Left cardiac atrium (tissue), 4 donors: ENCODE measurements at places on chromosomes 2 and 18. TPM values are rescaled to one million over a fixed set of nuclear protein-coding genes. Genes with fewer than 3 reads are reported as not detected.

GULP1 gene
- total RNA-seq: 10.8 TPM

ALPI gene
- total RNA-seq: not detected

SERPINB10 gene
- not detected for total RNA-seq

GRCh38 chr2:234635284-234635683, 138.4 kb upstream of the ARL4C start:
- no peak for DNase-seq

DNA sequence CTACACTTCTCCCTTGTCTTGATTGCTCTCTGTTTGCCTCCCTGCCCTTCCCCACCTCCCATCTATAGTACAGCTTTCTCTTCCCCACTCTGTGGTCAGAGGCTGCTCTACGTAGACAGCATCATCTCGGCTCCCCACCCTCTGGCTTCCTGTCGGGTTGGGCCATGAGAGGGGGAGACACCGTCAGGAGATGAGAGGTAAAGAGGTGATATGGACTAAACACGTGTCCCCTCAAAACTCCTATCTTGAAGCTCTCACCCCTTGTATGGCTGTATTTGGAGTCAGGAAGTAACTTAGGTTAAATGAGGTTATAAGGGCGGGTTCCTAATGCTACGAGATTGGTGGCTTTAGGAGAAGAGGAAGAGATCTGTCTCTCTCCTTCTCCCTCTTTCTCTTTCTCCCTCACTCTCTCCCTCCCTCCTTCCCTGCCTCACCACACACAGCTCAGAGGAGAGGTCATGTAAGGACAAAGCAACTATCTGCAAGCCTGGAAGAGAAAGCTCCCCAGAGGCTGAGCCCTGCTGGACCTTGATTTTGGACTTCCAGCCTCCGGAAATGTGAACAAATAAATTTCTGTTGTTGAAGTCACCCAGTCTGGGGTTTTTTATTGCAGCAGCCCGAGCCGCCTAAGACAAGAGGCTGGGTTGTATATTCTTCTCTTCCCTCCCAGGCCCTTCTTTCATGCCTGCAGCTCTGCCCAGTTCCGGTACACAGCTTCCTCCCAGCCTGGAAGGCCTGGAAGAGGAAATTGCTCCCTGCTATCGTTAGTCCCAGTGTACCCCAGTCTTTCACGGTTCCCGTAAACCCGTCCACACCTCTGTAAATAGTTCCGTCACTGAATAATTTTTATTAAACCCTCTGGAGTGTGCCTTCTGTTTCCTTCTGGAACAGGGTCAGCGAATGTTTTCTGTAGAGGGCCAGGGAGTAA, 138.0 kb downstream of the AKAIN1 start:
- DNase-seq: no peak

- no peak for DNase-seq
Observed at GRCh38 chr2:217801115-217801531, 201.7 kb downstream of the TNS1 start.

DNA sequence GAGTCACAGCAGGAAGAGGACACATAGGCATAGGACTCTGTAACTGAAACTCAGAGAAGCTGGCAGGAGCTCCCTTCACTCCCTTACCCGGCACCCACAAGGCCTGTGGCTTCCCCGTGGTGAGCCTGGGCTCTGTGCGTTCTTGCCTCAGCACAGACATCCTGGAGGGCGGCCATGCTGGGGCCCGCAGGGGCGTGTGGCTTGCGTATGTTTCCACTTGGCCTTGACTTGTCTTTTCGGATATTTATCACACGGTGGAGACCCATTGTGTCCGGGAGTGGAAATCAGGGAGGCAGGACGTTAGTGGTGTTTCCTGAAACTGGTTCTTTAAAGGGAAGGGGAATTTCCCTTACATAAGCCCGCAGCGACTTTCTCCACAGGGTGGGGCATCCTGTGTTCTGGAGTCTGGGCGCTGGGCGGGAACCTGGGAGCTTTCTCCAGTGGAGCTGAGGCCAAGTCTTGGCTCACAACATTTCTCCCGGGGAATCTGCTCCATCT, 49.9 kb upstream of the EML6 start:
- peak; percentile 92 for DNase-seq

DNA sequence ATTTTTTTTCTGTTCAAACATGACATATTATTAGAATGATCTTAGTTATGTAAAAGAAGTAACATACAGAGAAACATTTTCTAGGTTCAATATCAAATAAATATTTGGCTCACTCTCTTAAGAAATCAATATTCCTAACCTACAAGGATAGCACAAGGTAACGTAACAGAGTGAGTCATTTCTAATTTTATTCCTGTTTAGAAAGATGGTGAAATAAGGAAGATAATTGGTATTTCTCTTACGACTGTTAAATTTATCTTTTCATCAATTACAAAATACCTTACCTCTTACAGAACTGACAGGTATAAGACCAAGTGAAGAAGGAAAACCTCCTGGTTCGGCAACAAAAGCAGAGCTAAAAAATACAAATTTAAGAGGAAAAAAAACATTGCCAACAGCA, 45.1 kb downstream of the PRELID3A start:
- no peak for DNase-seq

DNA sequence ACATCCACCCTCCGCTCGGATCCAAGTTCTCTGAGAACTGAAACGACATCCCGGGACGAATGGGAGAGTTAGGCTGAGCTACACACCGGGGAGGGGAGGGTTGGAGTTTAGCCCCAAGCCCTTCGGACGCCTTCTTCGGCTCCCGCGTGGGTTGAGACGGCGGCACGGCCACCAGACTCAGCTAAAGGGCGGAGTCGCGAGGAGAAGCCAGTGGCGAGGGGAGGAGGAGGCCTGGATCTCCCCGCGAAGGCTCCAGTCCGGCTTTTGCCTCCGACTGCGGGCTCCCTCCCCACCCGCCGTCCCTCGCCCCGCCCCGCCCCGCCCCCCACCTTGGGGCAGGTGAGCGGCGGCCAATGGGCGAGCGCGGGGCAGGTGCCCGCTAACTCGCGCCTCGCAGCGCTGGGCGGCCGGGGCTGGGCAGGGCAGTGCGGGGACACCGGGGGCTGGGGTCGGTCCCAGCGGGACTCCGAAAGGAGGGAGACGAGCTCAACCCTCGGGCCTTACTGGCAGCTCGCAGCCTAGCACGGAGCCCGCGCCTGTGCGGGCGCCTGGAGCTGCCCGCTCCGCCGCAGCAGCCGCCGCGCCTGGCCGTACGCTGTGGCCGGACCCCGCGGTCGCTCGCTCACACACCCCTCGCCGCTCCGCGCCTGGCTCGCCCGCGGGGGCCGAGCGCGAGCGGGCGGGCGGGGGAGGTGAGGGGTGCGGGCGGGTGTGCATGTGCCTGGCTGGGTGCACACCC, at the start of gene EMX1:
TSS of gene EMX1 (plus strand) at position 382 of the 739 bp plus-strand sequence. CDS start at position 716, 334 bp downstream.
- no peak for DNase-seq

- DNase-seq: no peak
Observed at GRCh38 chr18:36899289-36899688, 70.4 kb downstream of the KIAA1328 start.

- DNase-seq: no peak
Observed at GRCh38 chr2:8552293-8552801, 129.5 kb upstream of the ID2 start.

DNA sequence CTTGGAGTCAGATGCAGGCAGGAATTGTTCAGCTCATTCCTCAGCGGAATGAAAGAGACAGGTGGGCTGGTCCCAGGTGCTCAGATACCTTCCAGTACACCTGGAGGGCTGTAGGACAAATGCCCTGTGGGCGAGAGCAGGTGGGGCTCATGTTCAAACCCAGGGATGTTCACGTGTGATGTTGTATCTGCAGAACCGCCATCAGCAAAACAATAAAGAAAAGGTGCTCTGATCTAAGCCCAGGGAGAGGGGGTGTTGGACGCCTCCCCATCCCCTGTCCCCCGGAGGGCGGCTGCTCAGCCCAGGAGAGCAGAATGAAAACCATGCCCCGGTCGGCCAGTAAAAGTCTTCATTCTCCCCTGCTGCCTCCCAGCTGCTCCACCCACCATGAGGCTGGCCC, 197.4 kb downstream of the HAUS1 start:
- no peak for DNase-seq

GRCh38 chr2:88296247-88296646, 126.1 kb downstream of the THNSL2 start:
- DNase-seq: no peak

DNA sequence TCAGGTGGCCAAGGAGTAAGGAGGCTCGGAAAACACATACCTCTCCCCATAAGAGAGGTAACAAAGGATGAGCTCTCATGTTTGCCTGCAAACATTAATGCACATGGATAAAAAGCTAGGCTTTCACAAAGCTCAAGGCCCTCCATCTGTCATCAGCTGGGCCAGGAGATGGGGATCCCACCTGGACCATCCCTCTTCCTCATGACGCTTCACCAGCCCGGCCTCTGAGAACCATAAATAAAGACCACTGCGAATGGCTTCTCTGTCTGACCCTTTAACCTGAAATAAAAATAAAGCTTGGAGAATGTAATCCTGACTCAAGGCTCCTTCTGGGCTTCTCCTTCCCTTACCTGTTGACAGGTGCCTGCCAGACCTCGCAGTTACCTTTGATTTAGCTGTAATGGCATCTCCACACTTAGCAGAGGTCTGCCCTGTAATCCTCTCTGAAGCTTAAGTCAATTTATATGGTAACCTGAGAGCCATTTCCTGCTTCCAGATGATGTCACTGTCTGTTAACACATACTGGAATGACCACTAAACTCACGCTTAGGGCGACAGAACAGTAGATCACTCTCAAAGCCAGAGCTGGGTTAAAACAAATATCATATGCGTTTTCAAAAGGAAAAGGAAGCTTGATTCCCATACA, 29.3 kb upstream of the FOXI3 start:
- no peak for DNase-seq

- no peak for DNase-seq
Observed at GRCh38 chr2:102592601-102593000, 26.8 kb upstream of the SLC9A2 start.
